ENCODE measurements at places on chromosomes 16 and 17.

GRCh38 chr16:57044931-57045693 is 47.3 kb upstream of the CPNE2 start:
- DNase-seq, result no peak

DNA sequence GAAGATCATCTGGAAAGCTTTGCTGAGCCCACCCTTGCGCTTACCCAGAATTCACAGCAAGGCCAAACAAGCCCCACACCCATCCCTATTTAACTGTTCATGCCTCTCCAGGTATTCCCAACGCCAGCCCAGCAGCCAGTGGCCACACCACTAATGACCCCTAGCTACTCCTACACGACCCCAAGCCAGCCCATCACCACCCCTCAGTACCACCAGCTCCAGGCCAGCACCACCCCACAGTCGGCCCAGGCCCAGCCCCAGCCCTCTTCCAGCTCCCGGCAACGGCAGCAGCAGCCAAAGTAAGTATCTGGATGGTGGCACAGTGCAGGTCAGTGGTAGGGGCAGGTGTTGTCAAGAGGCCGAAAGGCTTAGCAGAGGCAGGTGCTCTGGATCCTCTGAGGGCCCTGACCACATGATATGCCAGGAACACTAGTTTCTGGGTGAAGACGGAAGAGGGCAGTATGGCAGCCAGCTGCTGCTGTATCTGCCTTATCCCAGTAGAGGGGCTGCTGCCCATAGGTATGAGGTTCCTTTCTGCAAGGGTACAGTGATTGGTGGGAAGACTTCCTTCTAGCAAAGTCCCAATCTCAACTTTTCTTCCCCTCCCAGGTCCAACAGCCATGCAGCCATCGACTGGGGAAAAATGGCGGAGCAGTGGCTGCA is 10.7 kb downstream of the PROCA1 start:
- DNase-seq, result no peak

DNA sequence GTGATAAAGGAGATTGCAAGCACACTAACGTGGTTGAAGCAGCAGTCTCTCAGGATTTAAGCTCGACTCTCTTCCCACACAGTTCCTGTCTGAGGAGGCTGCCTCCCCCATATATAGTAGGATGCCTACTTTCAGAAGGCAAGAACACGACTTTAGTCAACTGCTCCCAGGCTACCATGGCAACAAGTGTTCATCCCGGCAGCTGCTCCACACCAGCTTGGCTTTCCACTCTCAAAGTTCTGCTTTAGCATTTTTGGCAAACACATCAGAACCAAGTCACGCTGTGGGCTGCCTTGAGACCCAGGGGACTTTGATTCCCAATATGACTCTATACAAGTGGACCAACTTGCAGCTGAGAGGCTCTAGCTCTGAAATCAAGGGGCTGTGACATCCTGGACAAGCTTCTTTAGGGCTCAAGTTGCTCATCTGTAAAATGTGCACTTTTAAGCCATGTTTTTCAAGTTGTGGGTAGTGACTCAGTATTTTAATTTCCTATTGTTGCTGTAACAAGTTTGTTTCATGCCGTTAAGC is 16.5 kb downstream of the ZP2 start:
- no peak for DNase-seq

DNA sequence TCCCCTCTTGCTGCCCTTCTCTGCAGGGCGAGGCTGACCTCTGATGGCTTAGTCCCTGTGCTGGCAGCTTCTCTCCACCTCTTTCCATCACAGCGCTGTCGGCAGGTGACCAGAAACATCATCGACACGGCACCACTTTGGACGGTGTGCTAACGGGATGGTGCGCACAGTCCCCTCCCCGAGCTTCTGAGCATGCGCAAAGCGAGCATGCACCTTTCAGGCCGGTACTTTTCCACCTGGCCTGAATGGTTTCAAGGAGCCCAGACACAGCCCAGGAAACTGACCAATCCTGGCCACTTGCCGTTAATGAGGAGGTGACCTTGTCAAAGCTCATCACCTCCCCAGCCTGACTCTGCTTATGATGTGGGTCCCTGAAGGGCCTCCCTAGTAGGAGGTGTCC is 54.8 kb downstream of the MGAT5B start:
- DNase-seq, result no peak

GRCh38 chr17:58391302-58391984 is 25.9 kb downstream of the RNF43 start:
- no peak for DNase-seq

GRCh38 chr16:64957246-64957645 is 164.6 kb downstream of the CDH11 start:
- DNase-seq, result no peak

- no peak for DNase-seq
These were observed 47.2 kb downstream of the ANKRD11 start for GRCh38 chr16:89442990-89443726.
